ENCODE measurements at places on chromosomes 7 and 10.

DNA sequence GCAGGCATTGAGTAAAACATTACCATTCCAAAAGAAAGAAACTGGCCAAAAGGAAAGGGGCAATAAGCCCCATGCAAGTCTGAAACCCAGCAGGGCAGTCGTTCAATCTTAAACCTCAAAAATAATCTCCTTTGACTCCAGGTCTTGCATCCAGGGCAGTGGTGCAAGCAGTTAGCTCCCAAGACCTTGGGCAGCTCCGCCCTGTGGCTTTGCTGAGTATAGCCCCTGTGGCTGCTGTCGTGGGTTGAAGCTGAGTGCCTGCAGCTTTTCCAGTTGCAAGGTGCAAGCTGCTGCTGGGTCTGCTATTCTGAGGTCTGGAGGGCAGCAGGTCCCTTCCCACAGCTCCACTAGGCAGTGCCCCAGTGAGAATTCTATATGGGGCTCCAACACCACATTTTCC lies 580.1 kb upstream of the AUTS2 start:
- DNase-seq: no peak

- no peak for DNase-seq
Observed at GRCh38 chr10:71638822-71639719, 80.5 kb downstream of the C10orf105 start.

DNA sequence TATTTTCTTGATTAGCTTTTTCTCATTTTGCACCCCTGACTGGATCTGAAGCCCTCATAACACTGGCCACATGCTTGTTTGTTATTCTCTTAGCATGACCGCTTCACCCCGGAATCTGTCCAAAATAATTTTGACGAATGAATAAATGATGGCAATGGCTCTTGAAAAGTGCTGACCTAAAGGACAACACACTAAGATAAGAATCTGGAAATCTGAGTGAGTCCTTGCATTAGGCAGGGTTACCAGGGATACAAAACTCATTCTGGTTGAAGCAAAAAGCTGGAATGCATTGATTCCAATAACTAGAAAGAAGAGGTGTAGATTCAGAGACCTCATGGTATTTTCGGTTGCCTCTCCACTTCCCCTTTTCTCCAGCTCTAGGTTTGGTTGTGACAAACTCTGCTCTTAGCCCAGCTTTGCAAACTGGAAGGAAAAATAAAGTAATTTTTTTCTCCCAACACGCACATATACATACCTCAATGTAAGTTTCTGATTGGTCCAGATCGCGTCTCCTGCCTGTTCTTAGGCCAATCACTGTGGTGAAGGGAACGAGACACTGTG lies 157.4 kb downstream of the SKIDA1 start:
- DNase-seq: no peak

- no peak for DNase-seq
Observed at GRCh38 chr10:104515678-104516199, 125.4 kb upstream of the SORCS3 start.

GRCh38 chr7:24384362-24385030 lies 100.5 kb downstream of the NPY start:
- no peak for DNase-seq

DNA sequence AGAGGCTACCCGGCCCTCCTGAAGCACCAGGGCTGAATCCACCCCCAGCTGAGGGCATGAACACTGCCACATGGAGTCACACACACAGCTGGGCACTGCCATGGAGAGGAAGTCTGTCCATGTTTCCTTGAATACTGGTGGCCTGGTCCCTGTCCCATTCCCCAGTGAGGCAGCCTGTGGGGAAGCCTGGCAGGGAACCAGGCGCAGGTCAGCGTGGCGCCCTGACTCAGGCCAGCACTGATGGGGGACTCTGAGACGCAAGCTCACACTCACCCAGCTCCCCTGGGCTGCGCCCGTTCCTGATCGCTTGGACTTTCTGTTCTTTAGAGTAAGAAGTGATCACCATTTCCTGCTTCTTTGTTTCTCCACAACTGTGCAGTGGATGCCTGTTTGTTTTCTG lies 128.3 kb downstream of the EGFR start:
- DNase-seq: no peak

DNA sequence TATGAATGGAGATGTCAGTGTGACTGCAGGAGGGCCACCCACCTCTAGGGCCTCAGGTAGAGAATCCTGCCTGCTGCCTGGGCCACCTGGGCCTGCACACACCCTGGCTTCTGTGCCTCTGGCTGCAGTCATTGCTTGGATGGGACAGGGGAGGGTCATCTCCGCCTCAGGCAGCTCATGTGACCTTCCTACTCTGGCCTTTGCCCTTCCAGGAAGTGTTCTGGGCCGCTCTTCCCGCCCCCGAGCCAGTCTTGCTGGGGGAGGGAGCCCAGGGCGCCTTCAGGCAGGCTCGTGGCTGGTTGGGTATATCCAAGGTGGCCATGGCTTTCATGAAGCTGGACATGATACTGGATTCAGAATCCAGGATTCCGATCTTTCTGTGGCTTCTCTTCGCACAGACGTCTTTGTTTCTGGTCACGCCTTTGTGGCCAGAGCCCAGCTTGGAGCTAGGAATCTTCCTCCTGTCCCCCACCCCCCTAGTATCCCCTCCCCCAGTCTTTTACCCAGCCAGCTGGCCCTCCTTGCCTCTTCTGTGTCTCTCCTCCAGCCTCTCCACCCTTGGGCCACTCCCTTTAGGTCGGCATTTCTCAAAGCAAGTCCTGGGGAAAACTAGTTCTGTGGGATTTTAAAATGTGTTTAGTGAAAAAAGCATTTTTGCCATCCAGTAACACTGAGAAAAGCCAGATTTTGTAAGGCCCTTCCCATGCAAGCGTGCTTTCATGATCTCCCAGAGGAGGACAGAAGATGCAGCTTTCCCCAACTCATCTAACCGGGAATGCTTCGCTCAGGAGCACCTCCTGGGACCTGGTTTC lies 119.6 kb downstream of the ZMIZ1 start:
- no peak for DNase-seq

DNA sequence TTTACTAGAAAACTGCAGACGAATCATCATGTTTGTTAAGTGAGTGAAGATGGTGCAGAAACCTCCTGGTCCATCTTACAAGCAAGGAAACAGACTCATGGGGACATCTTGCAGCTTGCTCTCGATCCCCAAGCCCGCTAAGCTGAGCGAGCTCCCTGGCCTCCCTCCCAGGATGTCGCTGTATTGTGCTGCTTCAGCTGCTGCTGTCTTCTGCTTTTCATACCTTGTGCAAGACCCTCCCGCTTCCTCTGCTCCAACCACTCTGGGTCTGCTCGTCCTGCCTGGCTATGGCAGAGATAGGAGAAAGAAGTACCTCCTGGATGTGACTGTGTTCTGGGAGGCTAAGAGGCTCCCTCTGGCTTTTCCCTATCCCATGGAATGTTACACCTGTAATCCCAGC lies 285.2 kb upstream of the FZD8 start:
- DNase-seq: no peak

- DNase-seq: no peak
Observed at GRCh38 chr7:1022801-1023465, 21.4 kb upstream of the GPR146 start.

DNA sequence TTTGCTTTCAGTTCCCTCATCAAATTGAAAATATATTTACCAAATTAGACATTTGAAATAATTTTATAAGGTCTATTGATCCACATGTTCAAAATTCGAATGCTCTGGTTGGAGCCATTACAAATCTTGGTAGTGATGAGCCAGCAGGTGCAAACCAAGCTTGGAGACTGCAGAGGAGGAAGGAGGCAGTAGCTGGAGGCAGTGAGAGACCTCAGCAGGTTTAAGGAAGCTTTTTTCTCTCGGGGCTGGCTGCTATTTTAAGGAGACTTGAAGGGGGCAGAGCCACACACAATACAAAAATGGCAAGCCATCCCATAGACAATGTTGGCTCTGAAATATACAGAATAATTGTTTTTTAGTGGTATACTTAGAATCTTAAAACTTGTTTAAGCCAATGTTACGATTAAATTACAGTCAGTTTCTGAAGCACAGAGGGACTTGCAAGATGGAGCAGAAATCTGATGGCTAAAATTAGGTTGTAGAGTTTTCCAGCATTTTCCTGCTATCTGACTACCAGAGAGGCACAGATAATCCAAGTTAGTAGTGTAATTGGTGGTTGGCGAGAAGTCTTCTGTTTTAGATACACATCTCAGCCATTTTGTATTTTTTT lies 185.8 kb downstream of the SNX10 start:
- no peak for DNase-seq

GRCh38 chr10:69329721-69330178 lies 51.5 kb downstream of the HK1 start:
- DNase-seq: no peak

DNA sequence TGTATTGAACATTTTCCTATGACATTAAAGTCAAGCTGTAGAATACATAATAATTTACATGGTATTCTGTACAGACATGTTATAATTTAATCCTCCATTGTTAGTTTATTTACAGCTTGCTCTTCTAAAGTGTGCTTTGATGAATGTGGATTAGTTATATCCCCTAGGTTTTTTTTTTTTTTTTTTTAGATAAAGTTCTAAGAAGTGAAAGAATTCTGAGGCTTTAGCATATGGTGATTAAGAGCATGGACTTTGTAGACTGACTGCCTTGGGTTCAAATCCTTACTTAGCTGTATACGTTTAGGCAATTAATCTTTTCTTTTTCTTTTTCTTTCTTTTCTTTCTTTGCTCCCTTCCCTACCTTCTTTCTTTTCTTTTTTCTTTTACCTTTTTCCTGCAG lies 44.9 kb downstream of the MKLN1 start:
- no peak for DNase-seq

All from stimulated activated CD4-positive, alpha-beta T cell treated with anti-CD3 and anti-CD28 coated beads, TNF-alpha, amount 100 ng/mL, for 4 hours (primary cell).